Activated CD4-positive, alpha-beta T cell treated with anti-CD3 and anti-CD28 coated beads for 24 hours (primary cell): ENCODE measurements at places on chromosomes 11 and 22.

GRCh38 chr11:76005756-76006155 is 190.7 kb downstream of the UVRAG start:
- no peak for DNase-seq

DNA sequence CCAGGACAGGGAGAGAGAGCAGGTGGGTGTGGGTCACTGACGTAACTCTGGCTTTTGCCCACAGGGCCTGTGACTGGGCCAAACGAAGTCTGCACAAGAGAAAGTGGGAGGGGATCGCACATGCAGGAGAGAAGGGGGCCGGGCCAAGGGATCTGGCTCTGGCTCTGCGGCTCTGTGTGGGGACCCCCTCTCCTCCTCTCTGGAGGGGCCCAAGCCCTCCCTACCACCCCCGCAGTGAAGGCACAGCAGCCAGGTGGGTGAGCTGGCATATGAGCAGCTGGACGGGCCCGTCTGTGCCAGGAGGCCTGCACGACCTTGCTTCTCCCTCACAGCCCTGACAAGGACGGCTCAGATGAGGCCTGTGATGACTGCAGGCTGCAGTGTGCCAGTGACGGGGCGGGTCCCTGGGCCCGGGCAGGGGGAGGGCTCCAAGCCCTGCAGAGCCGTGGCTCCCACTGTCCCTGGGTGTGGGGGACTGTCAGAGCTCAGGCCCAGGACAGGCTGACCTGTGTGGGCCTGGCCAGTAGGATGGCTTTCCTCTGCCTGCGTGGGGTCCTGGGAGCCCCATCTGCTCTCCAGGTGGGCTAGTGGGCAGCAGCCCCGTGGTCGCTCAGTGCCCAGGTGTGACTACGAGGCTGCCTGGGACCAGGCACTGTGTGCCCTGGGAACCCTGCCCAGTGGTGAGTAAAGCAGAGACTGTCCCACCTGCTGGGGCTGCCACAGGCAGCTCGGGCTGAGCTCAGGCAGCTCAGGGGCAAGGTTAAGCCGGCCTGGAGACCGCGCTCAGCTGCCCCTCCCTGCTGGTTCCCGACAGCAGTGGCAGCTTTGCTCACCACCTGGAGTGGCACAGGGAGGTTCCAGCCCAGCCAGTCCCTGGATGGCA is 22.2 kb downstream of the MRGPRG start:
- DNase-seq, result no peak

DNA sequence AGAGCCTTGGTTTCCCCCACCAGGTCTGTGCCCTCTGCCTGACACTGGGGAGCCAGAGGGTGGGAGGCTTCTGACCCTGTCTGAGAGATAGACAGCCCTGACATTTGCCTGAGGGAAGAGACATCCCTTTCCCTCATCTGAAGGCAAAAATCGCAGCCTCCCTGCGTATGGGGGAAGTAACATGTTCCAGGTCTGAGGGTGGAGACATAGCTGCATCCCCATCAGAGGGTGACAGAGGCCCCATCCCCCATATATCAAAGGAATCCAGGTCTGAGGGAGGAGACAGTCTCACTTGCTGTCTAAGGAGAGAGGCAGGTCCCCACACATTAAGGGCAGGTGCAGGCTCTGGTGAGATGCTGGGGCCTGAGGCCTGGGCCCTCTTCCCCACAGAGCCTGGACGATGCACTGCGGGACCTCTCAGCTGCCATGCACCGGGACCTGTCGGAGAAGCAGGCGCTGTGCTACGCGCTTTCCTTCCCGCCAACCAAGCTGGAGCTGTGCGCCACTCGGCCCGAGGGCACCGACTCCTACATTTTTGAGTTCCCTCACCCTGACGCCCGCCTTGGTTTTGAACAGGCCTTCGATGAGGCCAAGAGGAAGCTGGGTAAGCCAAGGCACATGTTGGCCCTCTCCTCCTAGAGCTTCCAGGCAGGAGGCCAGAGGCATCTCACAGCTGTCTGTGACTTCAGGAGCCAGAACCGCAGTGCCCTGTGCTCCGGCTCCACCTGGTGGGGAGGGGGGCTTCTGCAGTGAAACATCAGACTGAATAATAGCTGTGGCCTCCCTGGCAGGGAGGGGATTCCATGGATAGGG is 16.1 kb upstream of the RELT start:
- no peak for DNase-seq

DNA sequence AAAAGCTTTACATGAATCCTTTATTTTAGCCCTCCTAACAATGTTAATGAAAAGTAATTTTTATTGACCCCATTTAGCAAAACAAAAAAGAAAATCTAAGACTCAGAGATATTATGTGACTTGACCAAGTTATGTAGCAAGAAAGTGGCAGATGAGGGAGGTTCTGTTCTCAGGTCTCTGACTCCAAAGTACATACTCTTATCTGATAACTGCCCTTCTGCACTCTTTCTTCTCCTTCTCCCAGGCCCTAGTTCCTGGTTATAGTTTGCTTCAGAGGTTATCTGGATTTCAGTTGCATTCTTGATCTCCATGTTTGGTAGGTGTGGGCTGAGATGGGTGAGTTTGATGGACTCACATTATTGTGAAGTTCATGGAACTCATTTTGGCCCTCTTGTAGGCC is 4.5 kb downstream of the OR9Q2 start:
- no peak for DNase-seq

- DNase-seq, result no peak
These were observed 82.4 kb downstream of the ME3 start for GRCh38 chr11:86589856-86590589.

- DNase-seq, result no peak
These were observed 1.8 kb upstream of the CD82 start for GRCh38 chr11:44563711-44564110.

GRCh38 chr11:122209619-122210366 is 93.8 kb upstream of the BLID start:
- DNase-seq, result no peak

GRCh38 chr22:41181349-41182241 is 23.5 kb upstream of the L3MBTL2 start:
- DNase-seq, result no peak

DNA sequence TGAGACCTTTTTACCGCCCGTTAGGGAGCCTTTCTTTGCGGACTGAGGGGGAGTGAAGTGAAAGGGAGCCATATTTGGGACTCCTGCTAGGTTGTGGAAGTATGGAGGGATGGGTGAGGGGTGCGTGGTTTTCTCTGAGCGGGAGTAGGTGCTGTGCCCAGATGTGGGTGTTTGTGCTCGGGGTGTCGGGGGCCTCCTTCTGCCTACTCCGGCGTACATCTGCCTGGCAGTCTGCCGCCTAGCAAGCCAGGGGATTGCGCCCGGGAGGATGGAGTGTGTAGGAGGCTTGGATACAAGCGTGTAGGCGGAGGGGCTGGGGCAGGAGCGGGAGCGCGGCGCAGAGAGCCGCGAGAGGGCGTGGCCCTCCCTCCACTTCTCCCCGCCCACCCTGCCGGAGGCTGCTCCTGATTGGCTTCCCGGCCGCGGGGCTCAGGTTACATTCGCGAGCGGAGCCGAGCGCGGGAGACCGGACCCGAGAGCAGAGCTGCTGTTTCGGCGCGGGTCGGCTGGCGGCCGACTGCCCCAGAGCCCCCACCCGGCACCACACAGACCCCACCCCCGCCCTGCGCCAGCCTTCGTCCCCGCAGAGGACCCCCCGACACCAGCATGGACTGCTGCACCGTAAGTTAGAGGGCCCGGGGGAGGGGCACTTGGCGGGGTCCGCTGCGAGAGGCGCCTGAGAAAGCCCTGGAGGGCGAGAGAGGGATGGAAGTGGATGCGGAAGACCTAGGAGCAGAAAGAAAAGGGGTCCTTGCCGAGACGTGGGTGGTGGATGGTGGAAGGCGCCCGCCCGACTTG is at the start of gene NRGN:
Gene NRGN (plus strand): TSS at position 464 of the 798 bp plus-strand sequence. CDS start 143 bp downstream, at position 607.
- peak; percentile 64 for DNase-seq

DNA sequence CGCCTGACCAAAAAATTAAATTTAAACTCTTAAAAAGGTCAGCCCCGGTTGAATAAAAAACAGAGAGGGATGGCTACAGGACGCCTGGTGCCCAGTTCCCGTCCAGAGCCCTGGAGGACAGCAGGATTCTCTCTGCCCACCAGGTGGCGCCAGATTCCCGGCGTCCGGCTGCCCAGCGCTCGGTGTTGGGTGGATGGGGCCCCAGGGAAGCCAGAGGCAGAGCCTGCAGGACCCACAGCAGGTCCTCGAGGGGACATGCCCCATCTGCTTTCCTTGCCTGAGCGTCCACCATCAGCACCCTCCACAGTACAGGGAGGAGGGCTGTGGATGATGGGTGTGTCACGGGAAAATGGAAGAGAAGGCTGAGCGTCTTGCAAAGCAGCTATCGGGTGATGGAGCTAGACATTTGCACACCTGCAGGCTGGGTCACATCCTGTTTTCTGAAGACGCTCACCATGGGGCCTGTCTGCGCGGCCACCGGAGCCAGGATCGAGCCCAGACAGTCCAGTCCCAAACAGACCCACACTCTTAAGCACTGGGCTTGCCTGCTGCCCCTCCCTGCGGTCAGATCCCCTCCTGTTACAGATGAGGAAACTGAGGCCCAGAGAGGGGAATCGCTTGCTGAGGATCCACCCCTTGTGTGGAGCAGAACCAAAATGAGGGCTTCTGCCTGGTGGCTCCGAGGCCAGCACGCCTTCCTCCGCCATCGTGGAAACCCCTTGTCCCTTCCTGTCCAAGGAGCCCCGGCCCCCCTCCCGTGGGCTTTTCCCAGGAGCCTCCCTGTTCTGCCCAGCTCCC is 18.5 kb upstream of the CBX7 start:
- DNase-seq, result peak; percentile 76

- no peak for DNase-seq
These were observed 15.4 kb downstream of the CARD10 start for GRCh38 chr22:37503850-37504249.

- DNase-seq, result no peak
These were observed 22.5 kb upstream of the OAF start for GRCh38 chr11:120188371-120188770.

DNA sequence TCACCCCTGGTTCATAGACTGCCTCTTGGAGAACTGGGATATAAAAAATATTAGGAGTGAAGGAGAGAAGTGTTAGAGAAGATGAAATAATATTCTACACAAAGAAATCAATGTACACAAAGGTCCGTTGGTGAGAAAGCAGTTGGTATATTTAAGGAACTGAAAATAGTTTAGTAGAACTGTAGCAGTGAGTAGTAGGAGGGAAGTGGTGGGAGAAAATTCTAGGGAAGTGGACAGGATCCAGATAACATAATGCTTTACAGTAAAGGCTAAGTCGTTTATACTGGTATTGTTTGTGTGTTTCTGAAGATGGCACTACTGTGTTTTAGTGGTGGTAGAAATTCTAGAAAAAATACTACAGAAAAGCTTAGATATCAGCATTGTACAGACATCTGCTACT is 120.8 kb upstream of the CHORDC1 start:
- no peak for DNase-seq

DNA sequence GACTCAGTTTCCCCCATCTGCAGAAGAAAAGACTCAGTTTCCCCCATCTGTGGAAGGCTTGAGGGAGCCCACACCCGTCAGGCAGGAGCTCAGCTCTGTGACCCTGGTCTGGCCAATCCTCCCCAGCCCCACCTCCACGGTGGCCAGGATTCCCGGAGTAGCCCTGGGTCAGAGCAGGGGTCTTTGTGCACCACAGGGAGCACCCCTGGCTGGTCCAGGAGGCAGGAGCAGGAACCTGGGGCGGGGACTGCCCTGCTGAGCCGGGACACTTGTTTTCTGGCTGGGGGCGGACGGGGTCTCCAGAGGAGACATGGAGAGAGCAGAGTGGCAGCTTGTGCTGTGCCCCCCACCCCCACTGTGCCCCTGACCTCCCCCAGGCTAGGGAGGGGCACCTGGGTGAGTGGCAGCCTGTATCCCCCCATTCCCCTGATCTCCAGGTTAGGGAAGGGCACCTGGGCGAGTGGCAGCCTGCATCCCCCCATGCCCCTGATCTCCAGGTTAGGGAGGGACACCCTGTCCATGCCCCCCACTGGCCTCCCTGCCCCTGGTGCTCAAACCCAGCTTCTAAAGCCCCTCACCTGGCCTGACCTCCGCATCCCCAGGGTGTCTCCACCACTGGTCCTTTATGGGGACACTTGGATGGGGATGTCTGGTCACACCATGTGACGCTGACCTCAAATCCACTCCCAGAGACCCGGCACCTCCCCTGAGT is 18.8 kb downstream of the IL17REL start:
- no peak for DNase-seq

DNA sequence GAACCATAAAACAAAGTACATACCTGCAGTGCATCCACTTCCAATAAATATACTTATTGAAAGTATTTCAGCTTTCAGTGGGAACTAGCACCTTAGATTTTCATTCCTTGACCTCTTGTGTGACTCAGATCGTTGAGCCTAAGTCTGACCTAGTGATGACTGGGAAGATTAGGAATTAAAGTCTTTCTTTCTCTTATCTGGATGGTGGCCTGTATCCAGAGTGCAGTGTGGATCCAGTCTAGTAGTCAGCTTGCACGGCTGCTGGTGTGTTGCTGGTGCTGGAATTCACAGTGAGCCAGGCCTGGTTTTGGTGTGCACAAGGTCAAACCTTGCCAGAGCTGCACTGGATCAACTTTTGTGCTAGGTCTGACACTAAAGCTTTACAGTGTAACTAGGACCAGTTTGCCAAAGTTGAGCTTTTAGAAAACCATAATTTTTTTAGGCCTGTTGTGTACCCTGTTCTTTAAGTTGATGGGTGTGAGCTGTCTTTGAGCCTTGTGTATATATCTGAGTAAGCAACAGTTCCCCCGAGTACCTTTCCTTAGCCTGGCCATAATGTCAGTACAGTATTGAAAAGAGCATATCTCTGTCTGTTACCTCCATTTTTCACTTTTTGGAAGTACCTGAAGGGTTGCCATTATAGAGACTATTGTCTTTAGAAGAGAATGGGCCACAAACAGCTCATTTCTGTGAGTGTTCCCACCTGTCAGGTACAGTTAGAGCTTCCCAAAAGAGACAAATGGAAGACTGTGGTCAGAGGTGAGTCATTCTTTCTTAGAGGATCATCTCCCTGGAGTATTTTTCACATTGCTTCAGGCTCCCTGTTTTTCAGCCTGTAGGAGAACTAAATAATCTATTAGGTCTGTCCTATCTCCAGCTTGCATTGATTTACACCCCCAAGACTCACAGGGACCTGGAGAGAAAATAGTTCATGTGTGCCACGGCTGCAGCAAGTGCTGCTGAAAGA is 89.8 kb downstream of the ALX4 start:
- no peak for DNase-seq

GRCh38 chr11:130209128-130209932 is 49.7 kb downstream of the ST14 start:
- DNase-seq, result no peak
